ENCODE measurements at places on chromosomes 1 and 21. TPM values are rescaled to one million over a fixed set of nuclear protein-coding genes. Genes with fewer than 3 reads are reported as not detected.
A peak's percentile ranks its signal among the peaks of the same experiment; 100 is the strongest.

- peak overlapping the region; percentile 78 for H3K4me3 ChIP-seq
- DNase-seq = no peak
- peaks cover 13% of the 10 kb centered on the region for H3K4me1 ChIP-seq
- H3K27ac ChIP-seq = peak overlapping the region; percentile 73
- H3K36me3 ChIP-seq = no peaks in the 10 kb centered on the region
Observed at GRCh38 chr1:226108935-226109828, 46.7 kb downstream of the H3-3A start.

KCNQ4 gene
- total RNA-seq = 0.44 TPM

DNA sequence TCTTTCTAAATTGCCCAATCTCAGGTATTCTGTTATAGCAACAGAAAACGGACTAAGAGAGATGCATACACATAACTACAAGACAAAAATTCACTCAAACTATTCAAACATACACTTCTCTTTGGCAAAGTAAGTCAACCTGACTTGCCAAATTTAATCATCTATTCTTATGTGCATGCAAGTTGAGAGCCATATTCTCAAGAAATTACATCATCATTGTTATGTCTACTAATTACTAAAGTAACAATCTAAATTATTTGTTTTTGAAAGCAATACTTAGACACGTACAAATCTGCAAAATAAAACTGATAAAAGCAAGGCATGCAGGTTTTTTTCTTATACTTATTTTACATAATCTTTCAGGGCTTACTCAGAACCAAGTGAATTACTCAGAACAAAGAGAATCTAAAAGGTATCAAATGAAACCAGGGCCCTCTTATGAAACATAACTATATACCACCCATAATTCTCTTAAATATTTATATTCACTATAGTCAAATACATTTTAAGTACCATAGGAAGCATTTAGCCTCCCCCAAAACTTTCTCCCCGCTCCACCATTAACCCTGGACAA, 62.3 kb downstream of the HLCS start:
- H3K36me3 ChIP-seq = no peaks in the 10 kb centered on the region
- H3K27me3 ChIP-seq = no peaks in the 10 kb centered on the region
- no peak overlapping the region for H3K27ac ChIP-seq
- no peak for DNase-seq
- H3K4me3 ChIP-seq = no peak overlapping the region

DNA sequence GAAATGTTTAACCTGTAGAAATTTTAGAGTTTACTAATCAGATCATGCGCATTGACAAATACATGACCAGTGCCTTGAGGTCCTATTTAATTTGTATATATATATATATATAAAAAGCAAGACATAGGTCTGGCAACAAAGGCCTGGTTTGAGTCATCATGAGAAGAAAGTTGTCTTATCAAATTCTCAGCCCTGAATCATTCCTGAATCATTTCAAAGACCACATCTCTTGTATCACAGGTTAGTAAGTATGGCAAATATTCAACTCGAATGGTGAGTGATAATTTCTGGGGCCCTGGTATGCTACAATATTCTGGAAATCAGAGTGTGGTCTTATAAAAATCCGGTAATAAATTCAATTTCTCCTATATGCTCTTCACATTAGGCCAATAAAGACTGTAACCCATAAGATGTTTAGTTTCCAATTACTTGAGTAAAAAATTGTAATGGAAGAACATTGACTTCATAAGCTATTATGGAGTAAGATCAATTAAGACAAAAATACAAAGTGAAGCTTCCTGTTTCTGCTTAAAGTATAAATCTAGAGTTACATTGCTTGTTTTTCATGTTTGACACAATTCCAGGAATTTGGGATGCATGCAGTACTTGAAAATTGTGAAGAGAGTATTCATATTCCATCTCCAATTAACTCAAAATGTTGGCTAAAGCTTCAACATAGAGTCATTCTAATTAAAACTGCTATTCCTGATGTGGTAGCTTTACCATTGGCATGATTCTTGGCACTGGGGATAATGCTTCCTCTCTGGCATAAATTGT, 309.4 kb downstream of the BRINP3 start:
- no peaks in the 10 kb centered on the region for H3K36me3 ChIP-seq
- no peaks in the 10 kb centered on the region for H3K4me1 ChIP-seq
- no peak overlapping the region for H3K4me3 ChIP-seq
- no peaks in the 10 kb centered on the region for H3K27me3 ChIP-seq
- no peak overlapping the region for H3K27ac ChIP-seq

NRIP1 gene
- 18.8 TPM for total RNA-seq

GRCh38 chr1:171666114-171666769, 13.8 kb upstream of the MYOC start:
- no peak for DNase-seq
- no peak overlapping the region for H3K27ac ChIP-seq
- no peaks in the 10 kb centered on the region for H3K4me1 ChIP-seq
- H3K36me3 ChIP-seq = no peaks in the 10 kb centered on the region

BRDT gene
- total RNA-seq = not detected

- no peak overlapping the region for H3K4me3 ChIP-seq
- H3K4me1 ChIP-seq = no peaks in the 10 kb centered on the region
- H3K27me3 ChIP-seq = no peaks in the 10 kb centered on the region
- H3K36me3 ChIP-seq = peaks cover 2% of the 10 kb centered on the region
Observed at GRCh38 chr1:115112496-115113375, 23.4 kb upstream of the TSPAN2 start.

- no peaks in the 10 kb centered on the region for H3K27me3 ChIP-seq
- peak overlapping the region; percentile 91 for H3K27ac ChIP-seq
- peak overlapping the region; percentile 88 for H3K4me3 ChIP-seq
- DNase-seq = no peak
- peaks cover 53% of the 10 kb centered on the region for H3K4me1 ChIP-seq
Observed at GRCh38 chr1:171487038-171487437, 1.7 kb downstream of the PRRC2C start.

- H3K27ac ChIP-seq = no peak overlapping the region
- H3K36me3 ChIP-seq = no peaks in the 10 kb centered on the region
- H3K4me3 ChIP-seq = no peak overlapping the region
Observed at GRCh38 chr1:3322450-3323020, 131.9 kb upstream of the ARHGEF16 start.

DNA sequence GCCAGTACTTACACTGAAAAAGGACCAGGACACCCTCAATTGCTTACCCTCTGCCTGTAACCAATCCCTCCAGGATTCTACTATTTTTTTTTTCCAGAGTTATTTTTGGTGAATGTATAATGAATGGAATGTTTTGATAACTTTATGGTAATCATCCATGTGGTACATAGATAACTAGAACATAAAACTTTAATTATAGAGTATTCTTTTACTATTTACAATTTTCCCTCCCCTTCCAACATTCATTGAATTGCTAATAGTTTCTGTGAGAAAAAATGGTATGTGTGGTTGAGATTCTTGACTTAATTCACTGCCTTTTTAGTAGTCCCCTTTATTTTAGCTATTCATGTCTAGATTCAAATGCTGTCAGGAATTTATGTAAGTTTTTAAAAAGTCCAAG, 164.6 kb downstream of the CYYR1 start:
- peaks cover 1% of the 10 kb centered on the region for H3K36me3 ChIP-seq
- no peak for DNase-seq
- no peaks in the 10 kb centered on the region for H3K27me3 ChIP-seq
- H3K27ac ChIP-seq = no peak overlapping the region
- H3K4me1 ChIP-seq = peaks cover 8% of the 10 kb centered on the region

DNA sequence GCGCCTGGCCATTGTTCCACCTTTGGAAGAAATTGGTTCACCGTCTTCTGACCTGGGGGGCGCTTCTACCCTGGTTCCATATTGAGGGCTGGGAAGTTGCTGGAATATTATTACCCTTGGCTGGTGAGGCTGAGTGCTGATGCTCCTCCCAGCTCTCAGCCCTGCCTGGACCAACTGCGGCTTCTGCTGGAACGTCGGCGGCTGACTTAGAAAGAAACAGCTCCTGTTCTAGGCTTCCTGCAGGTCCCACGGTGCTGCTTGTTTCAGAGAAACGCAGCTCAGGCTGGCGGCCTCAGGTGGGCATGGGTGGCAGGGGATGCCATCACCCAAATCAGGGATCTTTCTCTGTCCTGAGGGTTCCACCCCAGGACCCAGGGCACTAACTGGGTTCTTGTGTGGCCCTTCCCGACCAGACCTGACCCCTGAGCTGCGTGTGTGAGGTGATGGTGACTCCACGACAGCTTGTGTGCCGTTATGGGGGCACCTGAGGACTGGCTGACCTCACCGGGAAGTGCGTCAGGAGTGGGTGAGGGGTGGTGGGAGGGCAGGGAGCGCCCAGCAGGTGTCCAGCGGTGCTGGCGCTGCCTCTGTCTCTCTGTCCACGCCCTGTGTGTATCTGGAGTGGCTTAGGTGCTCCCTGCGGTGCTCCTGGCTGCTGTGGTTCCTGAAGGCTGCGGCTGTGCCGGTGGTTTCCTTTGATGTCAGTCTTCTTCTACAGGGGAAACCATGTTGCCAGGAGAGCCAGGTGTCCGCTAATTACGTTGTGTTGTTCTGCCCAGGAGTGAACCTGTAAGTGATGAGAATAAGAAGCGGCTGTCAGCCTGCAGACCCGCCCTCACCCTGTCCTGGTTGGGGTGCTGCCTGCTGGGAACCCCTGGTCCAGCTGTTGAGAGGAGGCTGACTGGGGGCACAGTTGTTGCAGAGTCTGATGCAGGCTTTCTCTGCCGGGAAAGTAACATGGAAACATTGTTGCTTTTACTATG, 8.9 kb downstream of the SKI start:
- H3K4me1 ChIP-seq = peaks cover 73% of the 10 kb centered on the region
- no peak overlapping the region for H3K4me3 ChIP-seq
- H3K27me3 ChIP-seq = no peaks in the 10 kb centered on the region

TMEM269 gene
- total RNA-seq = not detected

DNA sequence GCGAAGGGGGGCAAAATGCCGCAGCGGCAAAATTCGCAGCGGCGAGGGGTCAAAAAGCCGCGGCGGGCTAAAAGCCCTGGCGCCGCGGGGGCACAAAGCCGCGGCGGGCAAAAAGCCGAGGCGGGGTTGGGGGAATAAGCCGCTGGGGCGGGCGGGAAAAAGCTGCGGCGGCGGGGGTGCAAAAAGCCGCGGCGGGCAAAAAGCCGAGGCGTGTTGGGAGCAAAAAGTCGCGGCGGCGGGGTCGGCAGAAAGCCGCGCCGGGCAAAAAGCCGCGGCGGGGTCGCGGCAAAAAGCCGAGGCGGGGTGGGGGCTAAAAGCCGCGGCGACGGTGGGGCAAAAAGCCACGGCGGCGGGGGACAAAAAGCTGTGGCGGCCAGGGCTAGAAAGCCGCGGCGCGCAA, 3902.5 kb downstream of the SRGAP2C start:
- no peaks in the 10 kb centered on the region for H3K4me1 ChIP-seq
- H3K4me3 ChIP-seq = no peak overlapping the region
- no peak for DNase-seq
- no peaks in the 10 kb centered on the region for H3K27me3 ChIP-seq

DNA sequence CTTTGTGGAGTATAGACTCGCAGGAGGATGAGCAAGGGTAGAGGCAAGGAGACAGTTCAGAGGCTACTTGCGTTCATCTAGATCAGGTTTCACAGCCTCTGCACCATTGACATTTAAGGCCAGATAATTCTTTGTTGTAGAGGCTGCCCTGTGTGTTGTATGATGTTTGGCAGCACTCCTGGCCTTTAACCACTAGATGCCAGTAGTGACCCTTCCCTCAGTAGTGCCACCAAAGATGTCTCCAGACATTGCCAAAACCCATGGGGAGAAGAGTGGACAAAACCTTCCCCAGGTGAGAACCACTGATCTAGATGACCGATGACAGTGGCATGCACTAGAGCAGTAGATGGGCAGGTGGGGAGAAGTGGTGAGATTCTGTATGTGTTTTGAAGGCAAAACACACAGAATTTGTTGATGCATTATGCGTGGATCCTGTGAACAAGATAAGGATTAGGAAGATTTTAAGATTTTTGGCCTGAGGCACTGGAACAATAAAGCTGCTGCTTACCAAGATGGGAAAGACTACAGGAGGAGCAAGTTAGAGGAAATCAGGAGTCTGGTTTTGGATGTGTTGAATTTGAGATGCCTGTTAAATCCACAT, 9.9 kb upstream of the COG2 start:
- DNase-seq = no peak
- H3K27me3 ChIP-seq = peaks cover 19% of the 10 kb centered on the region
- H3K27ac ChIP-seq = no peak overlapping the region

- no peaks in the 10 kb centered on the region for H3K4me1 ChIP-seq
- no peak overlapping the region for H3K27ac ChIP-seq
- no peak for DNase-seq
- H3K36me3 ChIP-seq = no peaks in the 10 kb centered on the region
- no peak overlapping the region for H3K4me3 ChIP-seq
Observed at GRCh38 chr1:246043556-246043955, 463.5 kb downstream of the SMYD3 start.

- no peaks in the 10 kb centered on the region for H3K27me3 ChIP-seq
- no peak for DNase-seq
- no peaks in the 10 kb centered on the region for H3K4me1 ChIP-seq
- peaks cover 1% of the 10 kb centered on the region for H3K36me3 ChIP-seq
- H3K27ac ChIP-seq = no peak overlapping the region
- no peak overlapping the region for H3K4me3 ChIP-seq
Observed at GRCh38 chr1:92136341-92136740, 56.2 kb downstream of the BTBD8 start.

FAM72A gene
- total RNA-seq = 37.4 TPM

GJC2 gene
- total RNA-seq = 1.8 TPM

- no peak overlapping the region for H3K27ac ChIP-seq
- no peaks in the 10 kb centered on the region for H3K4me1 ChIP-seq
- peaks cover 22% of the 10 kb centered on the region for H3K27me3 ChIP-seq
- H3K36me3 ChIP-seq = no peaks in the 10 kb centered on the region
Observed at GRCh38 chr1:162200096-162200847, 130.8 kb downstream of the NOS1AP start.

SH2D2A gene
- 157 TPM for total RNA-seq

- DNase-seq = no peak
- H3K4me1 ChIP-seq = peaks cover 6% of the 10 kb centered on the region
- no peak overlapping the region for H3K4me3 ChIP-seq
- no peak overlapping the region for H3K27ac ChIP-seq
Observed at GRCh38 chr1:245995474-245995873, 511.6 kb downstream of the SMYD3 start.

SPRR2A gene
- total RNA-seq = not detected

DNA sequence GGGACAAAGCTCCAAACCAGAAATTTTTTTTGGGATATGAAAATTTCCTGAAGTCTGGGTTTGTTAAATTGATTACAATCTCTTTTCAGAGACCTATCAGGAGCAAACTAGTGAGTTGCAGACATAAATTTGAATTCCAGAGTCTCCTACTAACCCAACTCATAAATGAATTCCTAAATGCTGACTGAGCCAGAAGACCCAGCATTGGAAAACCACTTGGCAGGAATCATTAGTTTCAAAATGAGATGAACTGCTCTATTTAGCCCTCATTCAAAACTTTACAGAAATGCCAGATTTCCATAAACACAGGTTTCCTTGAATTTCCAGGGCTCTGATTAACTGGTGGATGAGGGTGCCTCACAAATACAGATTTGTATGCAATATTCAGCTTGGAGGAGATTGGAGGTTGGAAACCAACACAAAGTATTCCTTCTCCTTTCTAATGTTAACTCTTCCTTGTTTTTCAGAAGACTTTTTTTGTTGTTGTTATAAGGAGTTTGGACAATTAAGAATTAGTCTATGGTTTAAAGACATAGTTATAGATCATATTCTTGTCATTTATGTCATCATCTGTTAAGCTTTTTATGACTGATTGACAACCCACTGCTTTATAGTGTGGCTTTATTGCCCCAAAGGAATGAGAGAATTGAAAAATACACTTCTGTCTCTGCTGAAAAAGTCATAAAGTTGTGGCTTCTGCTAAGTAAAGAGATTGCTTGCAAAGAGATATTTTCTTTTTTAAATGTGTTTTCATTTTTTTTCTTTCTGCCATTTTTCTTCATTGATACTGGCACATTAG, 222.8 kb downstream of the HLX start:
- H3K27ac ChIP-seq = no peak overlapping the region
- no peak overlapping the region for H3K4me3 ChIP-seq
- H3K4me1 ChIP-seq = no peaks in the 10 kb centered on the region
- H3K36me3 ChIP-seq = no peaks in the 10 kb centered on the region
